Stimulated activated CD8-positive, alpha-beta memory T cell treated with anti-CD3 and anti-CD28 coated beads, Interleukin-7, amount 100 ng/mL, for 48 hours (primary cell): ENCODE measurements at places on chromosomes 1 and 21.

DNA sequence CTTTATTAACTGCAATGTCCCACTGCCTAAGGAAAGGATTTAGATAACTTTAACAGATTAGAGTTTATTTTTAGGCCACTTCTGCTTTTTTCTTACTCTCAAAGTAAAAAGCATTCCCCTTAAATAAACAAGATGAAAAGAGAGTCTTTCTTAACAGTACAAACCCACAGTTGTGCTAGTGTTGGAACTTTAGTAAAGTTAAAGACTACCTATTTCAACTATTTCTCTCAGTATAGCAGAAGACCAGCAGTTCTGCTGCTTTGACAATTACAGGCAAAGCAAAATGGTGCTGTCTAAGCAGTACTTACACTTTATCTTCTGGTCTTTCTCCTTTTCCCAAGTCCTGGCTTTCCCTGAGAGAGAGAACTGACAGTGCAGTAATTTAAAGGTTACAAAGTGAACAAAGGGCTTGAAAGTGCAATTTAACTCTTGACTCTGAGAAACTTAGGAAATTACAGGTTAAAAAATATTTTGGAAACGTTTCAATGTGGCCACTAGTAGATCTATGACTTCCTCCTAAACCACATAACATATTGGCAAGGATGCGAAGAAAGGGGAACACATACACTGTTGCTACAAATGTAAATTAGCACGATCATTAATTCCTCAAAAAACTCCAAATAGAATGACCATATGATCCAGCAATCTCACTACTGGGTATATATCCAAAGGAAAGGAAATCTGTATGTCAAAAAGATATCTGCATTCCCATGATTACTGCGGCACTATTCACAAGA is 135.4 kb upstream of the POGK start:
- no peak for DNase-seq

DNA sequence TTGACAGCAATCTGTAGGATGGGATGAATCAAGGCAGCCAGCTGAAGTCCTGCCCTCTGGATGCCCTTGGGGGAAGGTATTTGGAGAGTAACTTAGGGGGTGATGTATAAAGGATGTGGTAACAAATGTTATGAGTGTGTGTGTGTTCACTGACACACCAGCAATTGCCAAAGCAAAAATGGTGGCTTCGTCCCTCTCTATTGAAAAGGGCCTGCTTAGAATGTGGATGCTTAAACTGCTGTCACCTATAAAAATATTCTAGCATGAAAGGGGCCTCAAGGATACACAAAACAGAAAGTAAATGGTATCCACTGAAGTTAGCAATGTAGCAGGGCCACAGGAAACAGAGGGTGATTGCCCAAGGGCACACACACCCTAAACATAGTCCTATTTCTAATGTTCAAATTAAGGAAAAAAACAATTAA is 15.1 kb upstream of the AIM2 start:
- DNase-seq, result peak; percentile 37

GRCh38 chr1:93021539-93022134 is 57.4 kb upstream of the MTF2 start:
- no peak for DNase-seq

GRCh38 chr1:84402060-84402459 is 3.8 kb downstream of the DNASE2B start:
- DNase-seq, result no peak

GRCh38 chr21:32455548-32455947 is 43.0 kb downstream of the EVA1C start:
- DNase-seq, result no peak

- no peak for DNase-seq
Observed at GRCh38 chr1:216750961-216751360, 27.7 kb upstream of the ESRRG start.

DNA sequence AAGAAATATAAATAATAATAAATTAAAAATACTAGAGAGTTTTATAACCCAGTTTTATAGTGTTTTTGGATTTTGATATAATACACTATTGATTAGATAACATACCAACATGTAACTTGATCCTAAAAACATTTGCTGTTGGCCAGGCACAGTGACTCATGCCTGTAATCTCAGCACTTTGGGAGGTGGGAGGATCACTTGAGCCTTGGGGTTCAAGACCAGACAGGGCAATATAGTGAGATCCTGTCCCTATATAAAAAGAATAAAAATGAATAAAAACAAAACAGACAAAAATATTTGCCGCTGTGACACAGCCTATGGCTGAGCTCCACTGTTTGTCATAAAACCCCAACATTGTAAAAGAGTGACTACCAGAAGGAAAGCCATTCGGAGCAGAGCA is 26.1 kb downstream of the VPS13D start:
- DNase-seq, result no peak

GRCh38 chr1:13544221-13544556 is 30.4 kb upstream of the LRRC38 start:
- no peak for DNase-seq

GRCh38 chr1:174746024-174746808 is 253.5 kb upstream of the CACYBP start:
- no peak for DNase-seq

DNA sequence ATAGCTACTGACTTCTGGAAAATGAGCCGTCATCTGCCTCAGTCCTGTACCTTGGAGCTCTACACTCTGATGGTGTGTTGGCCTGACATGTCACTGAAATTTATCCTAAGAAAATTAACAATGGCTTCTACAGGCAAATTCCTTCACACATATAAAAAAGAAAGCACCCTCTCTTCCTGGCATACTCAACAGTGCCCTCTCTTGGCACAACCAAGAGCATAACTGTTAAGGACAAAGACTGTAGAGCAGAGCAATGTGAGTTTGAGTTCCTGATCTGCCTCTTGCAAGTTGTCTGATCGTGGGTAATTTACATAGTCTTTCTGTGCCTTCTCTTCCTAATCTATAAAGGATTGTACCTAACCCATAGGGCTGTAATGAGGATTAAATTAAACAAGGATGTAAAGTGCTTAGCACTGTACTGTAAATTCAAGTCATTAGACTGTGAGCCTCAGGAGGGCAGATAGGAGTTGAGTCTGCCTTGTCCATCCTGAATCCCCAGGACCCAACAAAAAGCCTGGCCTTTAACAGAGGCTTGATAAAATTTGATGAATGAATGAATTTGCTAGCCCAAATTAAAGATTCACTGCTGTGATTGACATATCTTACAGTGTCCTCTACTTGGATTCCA is 83.5 kb downstream of the SYF2 start:
- no peak for DNase-seq

GRCh38 chr1:59029411-59030167 is 245.7 kb upstream of the JUN start:
- no peak for DNase-seq

DNA sequence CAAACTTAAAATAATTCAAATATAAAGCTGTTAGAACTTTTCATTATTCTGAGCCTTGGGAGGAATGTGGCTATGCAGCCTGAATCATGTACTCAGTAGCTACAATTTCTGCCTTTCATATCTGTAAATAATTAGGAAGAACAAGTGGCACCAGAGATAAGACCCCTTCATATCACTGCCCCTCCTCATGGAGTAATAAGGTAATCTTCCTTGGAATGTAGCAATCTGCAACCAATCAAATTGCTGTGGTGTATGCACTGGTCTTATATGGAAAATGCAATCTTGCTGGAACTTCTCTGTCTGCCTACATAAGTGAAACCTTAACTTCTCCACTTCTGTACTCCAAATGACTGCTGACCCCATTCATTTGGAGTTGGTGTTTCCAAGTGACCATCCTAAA is 104.4 kb upstream of the VANGL1 start:
- no peak for DNase-seq

GRCh38 chr21:35615325-35615724 is 445.0 kb downstream of the SETD4 start:
- no peak for DNase-seq
